ENCODE measurements at places on chromosomes 11 and 22.

- no peak for DNase-seq
Observed at GRCh38 chr11:12175694-12176241, 65.4 kb downstream of the MICAL2 start.

DNA sequence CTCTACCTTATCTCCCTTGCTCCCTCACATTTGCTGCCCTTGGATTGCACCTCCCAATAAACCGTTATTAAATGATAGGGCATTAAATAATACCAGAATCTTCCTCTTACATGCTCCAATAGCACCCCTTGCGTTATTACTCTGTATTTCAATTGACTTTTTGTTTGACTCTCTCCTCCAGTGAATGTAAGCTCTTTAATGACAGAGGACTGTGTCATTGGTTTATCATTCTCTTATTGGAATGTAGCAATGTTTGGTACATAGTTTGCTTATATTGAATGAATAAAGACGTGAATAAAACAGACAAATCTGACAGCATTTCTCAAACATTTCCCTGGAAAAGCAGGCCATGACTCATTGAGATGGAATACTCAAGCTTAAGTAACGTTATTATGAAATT, 8.7 kb upstream of the MPEG1 start:
- DNase-seq, result no peak

DNA sequence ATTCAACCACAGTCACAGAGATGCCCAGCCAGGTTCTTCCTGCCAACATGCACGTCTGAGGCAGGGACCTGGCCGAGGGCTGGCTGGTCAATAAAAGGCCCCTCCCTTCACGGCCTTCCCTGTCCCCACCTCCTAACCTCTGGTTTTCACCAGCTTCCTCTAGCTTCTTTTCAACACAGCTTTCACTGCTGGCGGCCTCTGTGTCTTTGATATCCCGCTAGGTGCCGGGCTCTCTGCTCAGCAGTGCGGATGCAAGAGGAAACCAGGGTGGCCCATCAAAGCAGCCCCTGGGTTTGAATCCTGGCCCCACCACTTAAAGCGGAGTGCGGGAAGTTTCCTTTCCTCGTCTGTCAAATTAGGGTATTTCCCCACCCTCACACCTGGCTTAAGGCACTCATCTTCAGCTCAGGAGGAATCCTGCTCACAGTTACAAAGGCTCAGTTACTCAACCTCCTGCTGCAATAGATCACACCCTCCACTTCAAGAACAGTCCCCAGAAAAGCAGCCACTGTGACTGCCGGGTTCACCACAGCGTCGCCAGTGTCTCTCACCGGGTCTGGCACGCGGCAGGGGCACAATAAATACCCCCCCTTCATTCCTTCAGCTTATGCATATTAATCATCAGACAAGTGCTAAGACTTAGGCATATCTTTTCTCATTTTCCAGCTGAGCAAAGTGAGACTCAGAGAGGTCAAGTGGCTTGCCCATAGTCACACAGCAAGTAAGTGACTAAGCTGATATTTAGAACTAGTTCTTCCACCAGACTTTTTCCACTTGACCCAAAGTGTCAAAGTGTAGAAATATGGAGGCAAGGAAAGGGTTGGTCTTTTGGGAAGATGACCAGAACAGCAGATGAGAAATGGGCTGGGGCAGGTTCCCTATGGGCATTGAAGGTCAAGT, 45.7 kb downstream of the TXN2 start:
- DNase-seq, result peak; percentile 76

DNA sequence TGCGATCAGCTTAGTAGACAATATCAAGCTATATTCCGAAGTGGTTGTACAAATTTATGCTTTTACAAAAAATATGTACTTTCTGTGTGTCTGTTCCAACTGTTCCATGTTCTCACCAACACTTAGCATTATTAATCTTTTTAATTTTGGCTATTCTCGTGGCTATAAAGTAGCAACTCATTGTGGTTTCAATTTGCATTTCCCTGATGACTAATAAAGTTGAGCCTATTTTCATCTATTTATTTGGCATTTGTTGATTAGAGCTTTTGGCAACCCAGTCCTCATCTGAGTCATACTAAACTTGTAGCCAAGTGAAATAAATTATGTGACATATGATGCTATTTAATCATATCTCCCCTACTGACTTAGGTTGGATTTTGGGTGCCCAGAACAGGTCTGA, 115.9 kb downstream of the FBXO7 start:
- DNase-seq, result no peak

DNA sequence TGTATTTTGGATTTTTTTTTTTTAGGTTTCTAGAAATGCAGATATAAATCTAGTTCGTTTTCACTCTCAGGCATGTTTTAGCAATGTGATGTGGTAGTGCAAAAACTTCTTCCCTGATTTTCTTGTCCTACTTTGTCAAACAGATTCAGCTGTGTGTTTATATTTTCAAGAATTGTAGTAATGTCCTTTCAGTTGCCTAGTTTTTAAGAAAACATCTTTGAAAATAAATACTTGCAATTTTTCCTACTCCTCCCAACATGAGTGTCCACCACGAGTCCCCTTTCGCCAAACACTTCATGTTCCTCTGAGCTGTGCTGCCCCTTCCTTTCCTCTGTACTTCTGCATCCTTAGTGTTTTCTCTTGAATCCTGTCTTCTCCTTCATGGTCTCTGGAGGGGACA, 686.9 kb downstream of the NTM start:
- no peak for DNase-seq

DNA sequence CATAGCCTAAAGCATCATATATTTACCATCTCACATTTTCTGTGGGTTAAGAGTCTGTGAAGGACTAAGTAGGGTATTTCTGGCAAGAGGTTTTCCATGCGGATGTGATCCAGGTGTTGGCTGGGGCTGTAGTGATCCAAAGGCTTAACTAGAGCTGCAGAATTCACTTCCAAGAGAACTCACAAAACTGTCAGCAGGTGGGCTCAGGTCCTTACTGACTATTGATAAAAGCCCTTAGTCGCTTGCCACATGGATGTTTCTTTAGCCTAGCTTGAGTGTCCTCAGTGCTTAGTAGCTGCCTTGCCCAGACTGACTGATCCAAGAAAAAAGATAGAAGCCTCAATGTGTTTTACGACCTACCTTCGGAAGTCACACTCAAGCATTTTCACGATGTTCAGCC, 250.8 kb downstream of the CNTN5 start:
- DNase-seq, result no peak
